ENCODE measurements at places on chromosomes 16 and 17.

GRCh38 chr17:19371259-19372010 is 6.9 kb upstream of the MAPK7 start:
- DNase-seq: no peak

DNA sequence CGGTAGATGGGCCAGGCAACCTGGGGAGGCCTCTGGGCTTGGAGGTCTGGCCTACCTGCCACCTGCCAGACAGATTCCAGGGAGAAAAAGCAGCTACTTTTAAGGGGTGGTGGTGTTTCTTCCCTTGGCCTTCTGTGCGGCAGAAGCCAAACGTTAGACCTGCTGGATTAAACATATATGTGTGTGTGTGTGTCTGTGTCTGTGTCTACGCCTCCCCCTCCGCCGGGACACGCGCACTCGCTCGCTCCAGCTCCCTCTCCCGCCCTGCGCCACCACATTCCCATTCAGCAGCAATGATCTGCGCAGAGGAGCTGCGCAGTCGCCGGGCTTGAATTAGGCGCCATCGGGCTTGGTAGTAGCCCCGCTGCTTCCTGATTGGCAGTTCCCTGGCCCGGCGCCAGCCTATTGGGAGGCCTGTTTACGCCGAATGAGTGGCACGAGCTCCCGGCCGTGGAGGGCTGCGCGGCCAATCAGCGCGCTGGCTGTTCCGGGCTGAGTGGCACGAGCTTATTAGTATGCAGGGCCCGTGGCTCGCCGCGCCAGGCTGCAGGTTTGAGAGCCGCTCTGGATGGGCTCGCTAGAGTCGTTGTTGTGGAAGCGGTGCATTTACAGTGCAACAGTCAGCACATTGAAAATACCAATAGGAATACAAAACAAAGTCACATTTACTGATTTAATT is at the start of gene BAHCC1:
BAHCC1 (plus strand) TSS at position 537 of the 679 bp plus-strand sequence. CDS start 4,283 bp downstream, outside the sequence.
- DNase-seq: peak; percentile 94

GRCh38 chr17:73240561-73240960 is 21.1 kb downstream of the CPSF4L start:
- no peak for DNase-seq

DNA sequence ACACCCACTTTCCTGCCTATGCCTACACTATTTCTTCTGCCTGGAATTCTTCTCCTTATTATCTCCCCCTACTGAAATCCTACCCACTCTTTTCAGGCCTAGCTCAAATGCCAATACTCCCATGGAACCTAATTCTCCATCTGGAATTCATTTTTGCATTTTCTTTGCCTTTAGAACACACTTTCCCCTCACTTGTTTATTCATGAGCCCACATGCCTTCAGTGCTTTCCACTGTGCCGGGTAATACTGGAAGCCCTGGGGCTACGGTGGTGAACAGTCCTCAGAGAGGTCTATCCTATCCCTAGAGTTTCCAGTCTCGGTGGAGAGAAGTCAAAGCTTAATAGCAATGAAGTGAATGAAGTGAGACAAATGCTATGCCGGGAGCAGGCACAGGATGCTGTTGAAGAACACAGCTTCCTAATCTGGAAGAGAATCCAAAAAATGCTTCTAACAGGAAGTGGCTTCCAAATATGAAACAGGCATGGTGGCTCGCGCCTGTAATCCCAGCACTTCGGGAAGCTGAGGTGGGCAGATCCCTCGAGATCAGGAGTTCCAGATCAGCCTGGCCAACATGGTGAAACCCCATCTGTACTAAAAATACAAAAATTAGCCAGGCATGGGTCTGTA is 322.4 kb downstream of the GRIN2A start:
- no peak for DNase-seq

DNA sequence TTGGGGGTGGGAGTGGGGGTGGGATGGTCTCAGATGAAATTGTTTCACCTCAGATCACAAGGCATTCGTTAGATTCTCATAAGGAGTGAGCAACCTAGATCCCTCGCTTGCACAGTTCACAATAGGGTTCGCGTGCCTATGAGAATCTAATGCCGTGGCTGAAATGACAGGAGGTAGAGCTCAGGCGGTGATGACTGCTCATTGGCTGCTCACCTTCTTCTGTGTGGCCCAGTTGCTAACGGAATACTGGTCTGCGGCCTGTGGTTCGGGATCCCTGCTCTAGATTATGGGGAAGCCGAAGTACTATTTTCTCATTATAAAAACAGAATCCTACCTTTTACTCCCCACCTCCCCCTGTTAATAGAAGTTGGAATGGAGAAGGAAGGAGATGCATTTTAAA is 18.9 kb downstream of the CLTC start:
- no peak for DNase-seq

GRCh38 chr16:29943846-29944799 is 17.8 kb upstream of the TMEM219 start:
- DNase-seq: no peak

- DNase-seq: no peak
Measured at GRCh38 chr16:51312363-51313150, 161.5 kb upstream of the SALL1 start.

Data from stimulated activated naive CD8-positive, alpha-beta T cell treated with anti-CD3 and anti-CD28 coated beads, Interleukin-15, Interleukin-2, amounts not matched to agents 100 U/mL and 50 U/mL, for 24 hours (primary cell).